ENCODE measurements at places on chromosomes 4 and X.

- DNase-seq: no peak
Observed at GRCh38 chr4:172152284-172152683, 339.1 kb downstream of the GALNTL6 start.

DNA sequence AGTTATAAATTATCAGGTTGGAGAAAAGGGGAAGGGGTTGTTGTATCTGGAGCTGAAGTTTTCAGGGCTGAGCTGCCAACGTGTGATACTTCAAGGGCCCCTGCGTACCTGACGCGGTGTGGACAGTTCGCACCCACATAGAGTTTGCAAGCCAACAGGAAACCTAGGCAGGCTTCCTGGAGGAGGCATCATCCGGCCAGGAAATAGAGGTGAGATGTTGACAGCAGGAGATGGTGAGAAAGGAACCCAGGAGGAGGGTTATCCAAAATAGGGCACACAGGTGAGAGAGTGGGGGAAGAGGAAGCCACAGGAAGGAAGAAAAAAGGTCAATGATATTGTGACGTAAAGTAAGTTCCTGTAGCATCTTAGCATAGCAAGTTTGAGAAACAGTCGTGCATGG is 127.2 kb downstream of the DHRSX start:
- DNase-seq: peak; percentile 6

- DNase-seq: no peak
Observed at GRCh38 chr4:124945422-124945821, 232.9 kb upstream of the ANKRD50 start.

- DNase-seq: no peak
Observed at GRCh38 chrX:75623535-75623934, 100.7 kb upstream of the ZDHHC15 start.

All from effector memory CD8-positive, alpha-beta T cell (primary cell).